ENCODE measurements at places on chromosomes 5 and 9. TPM values are rescaled to one million over a fixed set of nuclear protein-coding genes. Genes with fewer than 3 reads are reported as not detected.

DNA sequence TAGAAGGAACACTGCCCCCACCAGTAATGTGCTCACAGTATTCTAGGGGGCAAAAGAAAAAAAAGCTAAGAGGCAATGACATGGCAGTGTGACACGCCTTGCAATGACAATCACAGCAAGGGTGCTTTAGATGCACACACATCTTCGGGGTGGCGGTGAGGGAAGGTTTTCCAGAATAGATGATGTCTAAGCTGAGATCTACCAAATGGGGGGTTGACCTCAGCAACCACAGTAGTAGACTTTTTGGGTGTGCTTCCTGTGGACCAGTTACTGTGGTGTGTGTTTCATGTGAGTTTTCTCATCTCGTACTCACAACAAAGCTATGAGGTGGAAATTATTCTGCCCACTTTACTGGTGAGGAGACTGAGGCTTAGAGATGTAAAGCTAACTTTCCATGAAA is 10.2 kb upstream of the IL12B start:
- no peaks in the 10 kb centered on the region for H3K36me3 ChIP-seq
- no peak for DNase-seq
- H3K27ac ChIP-seq: no peak overlapping the region
- H3K4me1 ChIP-seq: no peaks in the 10 kb centered on the region
- no peak overlapping the region for H3K4me3 ChIP-seq

The CRB2 gene
- total RNA-seq: 0.47 TPM

GRCh38 chr5:3027185-3027865 is 275.8 kb upstream of the IRX2 start:
- H3K4me3 ChIP-seq: no peak overlapping the region
- no peaks in the 10 kb centered on the region for H3K4me1 ChIP-seq
- H3K27ac ChIP-seq: no peak overlapping the region

DNA sequence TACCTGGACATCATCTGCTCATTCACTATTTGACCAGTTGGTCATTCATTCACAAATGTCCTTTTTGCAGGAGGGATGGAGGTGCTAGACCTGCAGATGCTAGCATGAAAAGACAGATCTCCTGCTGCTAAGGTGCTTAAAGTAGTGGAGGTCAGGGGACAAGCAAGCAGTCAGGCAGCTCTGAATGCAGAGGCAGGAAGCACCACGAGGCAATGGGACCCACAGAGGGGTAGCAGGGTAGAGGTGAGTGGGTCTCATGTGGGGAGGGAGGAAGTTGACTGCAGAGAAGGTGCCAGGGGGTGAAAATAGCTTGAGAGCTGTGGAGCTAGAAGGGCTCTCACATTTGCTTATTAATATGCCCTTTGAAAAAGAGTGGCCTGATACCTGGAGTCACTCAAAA is 25.2 kb downstream of the FXN start:
- no peaks in the 10 kb centered on the region for H3K4me1 ChIP-seq
- DNase-seq: no peak
- H3K4me3 ChIP-seq: no peak overlapping the region
- no peak overlapping the region for H3K27ac ChIP-seq
- no peaks in the 10 kb centered on the region for H3K27me3 ChIP-seq

DNA sequence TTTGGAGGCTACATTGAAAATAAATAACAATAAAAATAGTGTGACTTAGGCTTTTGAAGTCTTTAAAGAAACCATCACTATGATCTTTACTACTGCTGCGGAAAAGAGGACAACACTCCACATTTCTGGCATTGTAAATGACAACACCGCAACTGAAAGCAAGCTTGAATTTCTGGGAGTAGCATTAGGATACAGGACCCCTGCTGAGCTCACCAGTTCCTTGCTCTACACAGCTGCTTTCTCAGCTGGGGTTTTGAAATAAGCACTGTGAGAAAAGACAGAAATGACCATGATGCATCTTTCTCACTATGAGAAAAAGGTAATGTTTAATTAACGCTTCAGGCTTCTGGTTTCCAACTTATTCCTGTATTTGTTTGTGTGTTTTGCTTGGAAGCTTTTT is 168.0 kb downstream of the TAF11L14 start:
- no peaks in the 10 kb centered on the region for H3K27me3 ChIP-seq
- peak; percentile 55 for DNase-seq
- no peak overlapping the region for H3K4me3 ChIP-seq
- no peaks in the 10 kb centered on the region for H3K36me3 ChIP-seq

The EQTN gene
- total RNA-seq: not detected

The TEX48 gene
- total RNA-seq: not detected

GRCh38 chr5:132381614-132382013 is 12.1 kb downstream of the SLC22A5 start:
- no peaks in the 10 kb centered on the region for H3K36me3 ChIP-seq
- no peak overlapping the region for H3K27ac ChIP-seq
- no peaks in the 10 kb centered on the region for H3K4me1 ChIP-seq
- H3K4me3 ChIP-seq: no peak overlapping the region

The RGS7BP gene
- total RNA-seq: 3.1 TPM

GRCh38 chr9:96599298-96599697 is 20.3 kb downstream of the CDC14B start:
- H3K27ac ChIP-seq: no peak overlapping the region
- H3K4me3 ChIP-seq: no peak overlapping the region
- no peak for DNase-seq
- H3K27me3 ChIP-seq: no peaks in the 10 kb centered on the region
- no peaks in the 10 kb centered on the region for H3K36me3 ChIP-seq
- no peaks in the 10 kb centered on the region for H3K4me1 ChIP-seq

DNA sequence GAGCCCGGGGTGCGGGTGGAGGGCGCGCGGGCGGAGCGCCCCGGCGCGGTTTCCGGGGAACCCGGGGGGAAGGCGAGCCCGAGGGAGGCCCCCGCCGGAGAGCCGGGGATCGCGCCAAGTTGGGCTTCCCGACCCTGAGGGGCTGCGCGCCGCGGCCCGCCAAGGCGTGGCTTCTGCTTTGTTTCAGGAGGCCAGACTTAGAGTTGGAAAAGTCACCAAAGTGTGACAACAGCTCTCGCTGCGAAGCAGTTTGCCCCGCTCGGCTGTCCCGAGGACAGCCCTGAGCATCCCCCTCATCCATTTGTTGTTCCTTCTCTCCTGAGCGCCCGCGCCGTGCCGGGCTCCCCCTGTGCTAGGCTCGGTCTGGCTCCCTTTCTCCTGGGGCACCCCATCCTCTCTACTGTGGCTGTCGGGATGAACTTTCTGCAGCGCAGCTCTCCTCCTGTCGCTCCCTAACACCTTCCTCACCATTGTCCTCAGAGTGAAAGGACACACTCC is 410 bp downstream of the GLIPR2 start:
- H3K27ac ChIP-seq: no peak overlapping the region
- H3K27me3 ChIP-seq: no peaks in the 10 kb centered on the region
- DNase-seq: no peak
- peak overlapping the region; percentile 70 for H3K4me3 ChIP-seq
- no peaks in the 10 kb centered on the region for H3K4me1 ChIP-seq
